Myocyte (in vitro differentiated cells): ENCODE measurements at places on chromosomes 1 and 21. TPM values are rescaled to one million over a fixed set of nuclear protein-coding genes. Genes with fewer than 3 reads are reported as not detected.

DNA sequence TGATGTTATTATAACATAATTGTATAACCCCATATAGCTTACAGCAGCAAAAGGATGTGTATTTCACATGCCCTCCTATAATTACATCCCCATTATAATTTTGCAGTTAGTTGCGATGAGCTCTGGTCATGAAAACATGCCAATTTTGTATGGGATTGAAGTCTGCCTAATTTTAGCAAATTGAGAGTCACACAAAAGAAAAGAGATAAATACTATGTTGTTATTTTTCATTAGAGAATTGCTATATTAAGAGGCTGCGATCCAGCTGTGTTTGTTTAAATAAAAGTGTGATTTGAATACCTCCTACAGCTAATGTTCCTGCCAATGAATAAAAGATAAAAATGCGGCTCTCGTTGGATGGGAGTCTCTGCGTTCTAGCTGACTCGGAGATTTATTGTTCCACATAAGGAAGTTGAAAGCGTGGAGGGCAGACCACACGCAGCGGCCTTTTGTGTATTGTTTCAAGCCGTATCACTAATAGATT is 461.0 kb upstream of the NFIA start:
- DNase-seq, result no peak

GRCh38 chr1:211643324-211644212 is 31.9 kb downstream of the NEK2 start:
- peak; percentile 41 for DNase-seq

GRCh38 chr1:201753492-201753891 is 75.5 kb upstream of the IPO9 start:
- no peak for DNase-seq

DNA sequence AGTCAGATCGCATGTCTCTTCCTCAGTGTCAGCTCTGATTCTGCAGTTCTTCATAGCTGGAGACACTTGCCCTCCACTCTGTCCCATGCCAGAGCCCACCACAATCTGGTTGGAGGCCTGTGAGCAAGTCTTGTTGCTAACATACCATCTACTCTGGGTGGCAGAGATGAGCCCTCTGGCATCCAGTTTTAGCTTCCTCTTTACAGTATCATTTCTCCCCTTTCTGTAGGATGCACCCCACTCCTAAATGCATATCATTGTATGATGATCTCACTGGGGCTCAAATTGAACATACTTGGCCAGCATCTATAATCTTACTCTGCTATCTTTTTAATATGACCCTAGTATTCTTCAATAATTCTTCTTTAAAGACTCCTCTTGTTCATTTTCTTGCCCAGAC is 16.9 kb downstream of the PCNX2 start:
- no peak for DNase-seq

DNA sequence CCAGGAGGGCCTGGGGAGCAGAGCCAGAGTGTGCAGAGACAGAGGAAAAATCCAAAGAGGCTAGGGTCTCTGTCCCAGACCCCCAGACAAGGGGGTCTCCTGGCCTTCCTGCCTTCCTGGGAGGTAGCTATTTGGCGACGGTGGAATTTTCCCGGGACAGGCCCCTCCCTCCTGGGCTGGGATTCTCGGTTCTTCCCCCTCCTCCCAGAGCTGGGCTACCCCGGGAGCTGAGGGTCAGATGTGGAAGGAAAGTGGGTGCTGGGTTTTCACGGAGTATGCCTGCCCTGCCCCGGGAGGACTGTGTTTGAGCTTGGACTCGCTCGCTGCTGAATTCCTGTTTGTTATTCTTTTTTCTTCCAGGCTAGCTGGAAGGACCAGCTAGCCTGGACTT is 759 bp downstream of the AMPD2 start:
- DNase-seq, result peak; percentile 52

GRCh38 chr1:168164771-168165170 is 14.0 kb upstream of the TIPRL start:
- peak; percentile 10 for DNase-seq

DNA sequence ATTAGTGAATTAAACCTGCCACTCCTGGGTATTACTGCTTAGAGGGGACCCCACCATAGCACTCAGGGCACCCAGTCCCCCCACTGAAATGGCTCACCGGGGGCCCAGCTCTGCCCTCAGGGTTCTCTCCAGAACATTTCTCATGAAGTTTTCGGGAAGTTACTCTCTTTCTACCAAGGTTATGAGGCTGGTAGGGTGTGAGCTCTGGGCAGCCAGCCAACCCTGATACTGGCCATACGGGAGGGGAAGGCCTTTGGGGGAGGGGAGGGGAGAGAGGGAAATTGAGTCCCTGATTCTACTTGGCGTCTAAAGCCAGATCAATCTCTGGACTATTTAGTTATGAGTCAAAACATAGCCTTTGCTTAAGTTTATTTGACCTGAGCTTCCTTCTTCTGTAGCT is 12.9 kb upstream of the PDE9A start:
- no peak for DNase-seq

DNA sequence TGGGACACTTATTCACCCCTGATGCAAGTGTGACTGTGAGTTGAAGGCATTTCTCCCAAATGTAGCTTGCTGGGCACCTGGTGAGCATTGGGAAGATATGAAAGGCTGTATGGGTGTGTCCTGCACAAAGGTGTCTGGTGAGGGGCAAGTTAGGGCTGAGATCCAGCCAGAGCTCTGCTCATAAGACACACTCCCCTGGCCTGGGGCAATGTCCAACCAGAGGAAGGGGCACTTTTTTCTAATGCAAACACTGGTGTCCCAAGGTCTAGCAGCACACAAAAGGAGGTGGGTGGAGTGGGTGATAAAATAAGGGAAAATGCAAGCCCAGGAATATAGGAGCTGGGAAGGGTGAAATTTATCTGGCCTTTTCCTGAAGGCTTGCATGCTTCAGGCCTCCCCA is 57.0 kb upstream of the TRABD2B start:
- DNase-seq, result no peak

- DNase-seq, result no peak
These were observed 275.0 kb downstream of the NEGR1 start for GRCh38 chr1:72007312-72007711.

GRCh38 chr1:236862615-236863211 is 67.6 kb downstream of the MTR start:
- peak; percentile 73 for DNase-seq

DNA sequence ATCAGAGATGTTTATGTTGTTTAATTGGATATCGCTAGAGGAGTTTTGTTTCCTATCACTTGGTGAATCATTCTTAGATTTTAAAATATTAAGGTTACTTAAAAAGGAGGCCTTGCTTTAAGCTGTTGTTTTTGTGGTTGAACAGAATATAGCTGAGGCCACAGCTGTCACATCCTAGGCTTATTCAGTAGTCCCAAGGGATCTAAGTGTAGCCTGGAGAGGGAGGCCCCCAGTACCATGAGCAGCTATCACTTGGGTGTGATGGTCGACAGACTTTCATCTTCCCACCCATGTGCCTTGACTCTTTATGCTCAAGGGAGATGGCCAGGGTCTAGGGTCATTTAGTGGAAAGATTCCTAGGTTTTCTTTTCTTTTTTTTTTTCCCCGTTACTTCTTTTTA is 278.7 kb downstream of the HHAT start:
- peak; percentile 79 for DNase-seq

DNA sequence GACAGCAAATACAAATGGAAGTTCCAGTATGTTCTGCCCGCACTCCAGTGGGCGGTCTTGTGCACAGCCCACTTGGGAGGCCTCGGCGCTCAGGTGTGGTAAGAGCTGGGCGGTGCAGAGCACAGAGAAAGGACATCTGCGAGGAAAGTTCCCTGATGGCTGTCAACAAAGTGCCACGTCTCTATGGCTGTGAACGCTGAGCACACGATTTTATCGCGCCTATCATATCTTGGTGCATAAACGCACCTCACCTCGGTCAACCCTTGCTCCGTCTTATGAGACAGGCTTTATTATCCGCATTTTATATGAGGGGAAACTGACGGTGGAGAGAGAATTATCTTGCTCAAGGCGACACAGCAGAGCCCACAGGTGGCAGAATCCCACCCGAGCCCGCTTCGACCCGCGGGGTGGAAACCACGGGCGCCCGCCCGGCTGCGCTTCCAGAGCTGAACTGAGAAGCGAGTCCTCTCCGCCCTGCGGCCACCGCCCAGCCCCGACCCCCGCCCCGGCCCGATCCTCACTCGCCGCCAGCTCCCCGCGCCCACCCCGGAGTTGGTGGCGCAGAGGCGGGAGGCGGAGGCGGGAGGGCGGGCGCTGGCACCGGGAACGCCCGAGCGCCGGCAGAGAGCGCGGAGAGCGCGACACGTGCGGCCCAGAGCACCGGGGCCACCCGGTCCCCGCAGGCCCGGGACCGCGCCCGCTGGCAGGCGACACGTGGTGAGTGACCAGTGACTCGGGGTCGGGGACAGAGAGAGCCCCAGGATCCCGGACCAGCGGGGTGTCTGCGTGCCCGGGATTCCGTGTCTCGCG is at the start of gene IL12RB2:
IL12RB2 (plus strand) TSS at position 623 of the 810 bp plus-strand sequence. CDS start 12,496 bp downstream, outside the sequence.
- no peak for DNase-seq

GRCh38 chr1:204113896-204114295 is 37.9 kb downstream of the ETNK2 start:
- DNase-seq, result no peak

GRCh38 chr1:246301553-246302250 is 205.4 kb downstream of the SMYD3 start:
- DNase-seq, result no peak

GRCh38 chr1:113027007-113027406 is 46.0 kb upstream of the LRIG2 start:
- no peak for DNase-seq

DNA sequence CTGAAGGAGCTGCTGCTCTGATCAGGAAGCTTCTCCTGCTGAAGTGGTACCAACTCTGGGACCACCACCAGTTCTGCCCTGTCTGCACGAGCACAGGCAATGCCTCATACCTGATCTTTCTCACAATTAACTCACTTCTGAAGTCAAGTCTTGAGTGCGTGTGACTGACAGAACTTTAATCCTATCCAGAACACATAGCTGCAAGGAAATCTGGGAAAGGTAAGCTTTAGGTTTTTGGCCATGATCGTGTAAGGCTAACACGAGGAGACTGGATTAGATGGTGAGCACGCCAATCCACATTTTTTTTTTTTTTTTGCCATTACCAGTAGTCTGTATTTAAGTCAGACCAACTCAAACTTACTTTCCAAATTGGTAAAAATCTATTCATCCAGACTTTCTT is 101.3 kb downstream of the GIPC2 start:
- no peak for DNase-seq

DNA sequence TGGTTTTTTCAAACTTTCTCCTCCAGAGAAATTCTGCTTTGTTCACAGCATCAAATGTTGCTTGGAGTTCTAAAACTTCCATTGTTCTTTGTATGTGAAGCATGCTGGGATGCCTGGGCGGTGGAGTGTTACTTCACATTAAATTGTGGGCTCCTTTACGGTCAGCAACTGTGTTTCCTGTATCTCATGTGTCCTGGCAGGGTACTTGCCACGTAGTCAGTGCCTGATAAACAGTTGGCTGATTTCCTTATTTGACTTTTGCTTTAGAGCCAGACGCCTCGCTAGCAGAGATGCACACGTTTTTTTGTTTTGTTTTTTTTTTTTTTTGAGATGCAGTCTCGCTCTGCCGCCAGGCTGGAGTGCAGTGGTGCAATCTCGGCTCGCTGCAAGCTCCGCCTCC is 96.7 kb downstream of the UCK2 start:
- no peak for DNase-seq

The SYCP1 gene
- total RNA-seq, result not detected in 2 replicates

The ACTL8 gene
- total RNA-seq, result not detected in 2 replicates

The PYCR2 gene
- 58.1 and 61.4 TPM in 2 replicates for total RNA-seq

The ARID1A gene
- 12.0 and 18.2 TPM in 2 replicates for total RNA-seq

The RYR2 gene
- total RNA-seq, result 0.16 TPM in 1 of 2 replicates, not detected in the other

The EFNA1 gene
- 0.59 and 1.4 TPM in 2 replicates for total RNA-seq

The LENEP gene
- not detected in 2 replicates for total RNA-seq

The ZSWIM5 gene
- total RNA-seq, result 0.05 TPM in 1 of 2 replicates, not detected in the other

The CRB1 gene
- 0.70 and 1.1 TPM in 2 replicates for total RNA-seq

The MAP3K7CL gene
- total RNA-seq, result 57.4 and 115 TPM in 2 replicates

The IL10 gene
- not detected in 2 replicates for total RNA-seq

The CPT2 gene
- 16.7 and 18.3 TPM in 2 replicates for total RNA-seq

The TMEM82 gene
- not detected in 2 replicates for total RNA-seq

The DLGAP3 gene
- 0.05 TPM in 1 of 2 replicates, not detected in the other for total RNA-seq
